Ovary (tissue), 10 donors: ENCODE measurements at places on chromosomes 13 and 19.

DNA sequence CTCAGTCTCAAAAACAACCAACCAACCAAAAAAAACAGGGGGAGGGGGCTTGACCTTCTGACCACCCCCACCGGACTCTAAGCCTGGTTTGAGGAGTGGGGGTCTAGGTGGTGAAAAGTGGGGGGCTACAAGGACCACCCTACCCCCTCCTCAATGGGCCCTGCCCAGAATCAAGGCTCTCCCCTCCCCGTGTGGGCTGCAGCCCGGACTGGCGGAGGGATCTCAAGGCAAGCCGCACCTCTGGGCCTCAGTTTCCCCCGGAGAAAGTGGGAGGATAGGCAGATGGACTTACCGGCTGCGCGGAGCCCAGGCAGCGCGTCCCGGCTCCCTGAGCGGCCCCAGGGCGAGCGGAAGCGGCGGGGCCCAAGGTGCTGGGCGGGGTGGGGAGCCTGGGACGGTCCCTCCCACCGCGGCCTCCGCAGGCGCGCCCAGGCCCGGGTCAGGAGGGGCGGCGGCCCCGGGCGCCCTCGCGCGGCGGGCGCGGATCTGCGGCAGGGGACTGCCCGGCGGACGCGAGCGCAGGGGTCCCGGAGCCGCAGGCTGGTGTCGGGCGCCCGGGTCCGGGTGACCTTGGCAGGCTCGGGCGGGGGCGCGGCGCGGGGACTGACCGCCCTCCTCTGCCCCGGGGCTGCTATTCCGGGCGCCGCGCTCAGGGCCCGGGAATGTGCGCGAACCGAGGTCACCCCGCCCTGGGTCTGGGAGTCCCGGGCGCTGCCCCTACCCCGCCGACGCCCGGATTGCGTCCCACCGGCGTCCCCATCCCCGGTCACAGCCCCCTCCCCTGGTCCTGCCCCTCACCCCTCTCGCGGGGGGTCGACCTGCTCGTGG, at the start of gene ADAMTSL5:
ADAMTSL5 (minus strand) TSS at position 349 of the 828 bp plus-strand sequence. CDS start 2,076 bp downstream, outside the sequence.
- no peak for DNase-seq

DNA sequence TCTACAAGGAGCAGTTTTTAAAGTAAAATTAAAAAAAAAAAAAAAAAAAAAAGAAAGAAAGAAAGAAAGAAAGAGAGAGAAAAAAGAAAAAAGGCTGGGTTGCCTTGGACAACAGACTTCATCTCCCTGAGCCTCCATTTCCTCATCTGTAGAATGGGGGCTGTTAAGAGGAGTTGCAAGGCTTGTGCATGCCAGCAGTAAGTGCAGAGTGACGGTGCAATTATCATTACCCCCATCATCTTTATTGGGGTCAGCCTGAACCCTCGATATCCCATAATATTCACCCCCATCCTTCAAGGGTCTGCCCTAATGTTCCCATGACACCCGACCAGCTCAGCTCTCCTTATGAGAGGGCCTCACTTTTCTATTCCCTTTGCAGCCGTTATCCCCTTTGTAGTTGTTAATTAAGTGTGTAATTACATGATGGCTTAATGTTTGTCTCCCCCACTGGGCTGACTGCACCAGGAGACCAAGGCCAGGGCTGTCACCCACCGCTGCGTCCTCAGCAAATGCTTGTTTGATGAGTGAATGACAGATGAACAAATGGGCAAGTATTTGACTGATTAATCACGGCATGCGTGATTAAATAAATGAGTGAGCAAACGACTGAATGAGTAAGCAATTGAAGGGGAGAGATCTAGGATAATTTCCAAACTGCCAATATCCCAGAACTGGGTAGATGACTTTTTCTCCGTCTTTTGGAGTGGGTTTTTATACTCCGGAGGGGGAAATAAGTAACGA, 10.1 kb downstream of the FOSB start:
- DNase-seq = no peak

DNA sequence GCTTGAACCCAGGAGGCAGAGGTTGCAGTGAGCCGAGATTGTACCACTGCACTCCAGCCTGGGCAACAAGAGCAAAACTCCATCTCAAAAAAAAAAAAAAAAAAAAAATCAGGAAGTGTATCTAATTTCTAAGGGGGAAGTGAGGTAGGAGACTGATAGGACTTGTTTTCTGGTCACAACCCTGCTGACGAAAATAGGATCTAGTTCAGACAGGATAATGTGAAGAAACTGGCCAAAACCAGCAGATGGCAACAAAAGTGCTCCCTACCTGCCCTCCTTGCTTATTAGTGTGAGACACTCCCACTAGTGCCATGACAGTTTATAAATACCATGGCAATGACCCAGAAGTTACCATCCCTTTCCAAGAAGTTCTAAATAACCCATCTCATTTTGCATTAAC, 36.0 kb upstream of the KPNA3 start:
- no peak for DNase-seq

GRCh38 chr19:7887408-7888144, 734 bp upstream of the LRRC8E start:
- DNase-seq = no peak

GRCh38 chr13:44629465-44630183, 53.5 kb upstream of the TSC22D1 start:
- no peak for DNase-seq

GRCh38 chr13:25143706-25144105, 28.4 kb downstream of the AMER2 start:
- DNase-seq = no peak

DNA sequence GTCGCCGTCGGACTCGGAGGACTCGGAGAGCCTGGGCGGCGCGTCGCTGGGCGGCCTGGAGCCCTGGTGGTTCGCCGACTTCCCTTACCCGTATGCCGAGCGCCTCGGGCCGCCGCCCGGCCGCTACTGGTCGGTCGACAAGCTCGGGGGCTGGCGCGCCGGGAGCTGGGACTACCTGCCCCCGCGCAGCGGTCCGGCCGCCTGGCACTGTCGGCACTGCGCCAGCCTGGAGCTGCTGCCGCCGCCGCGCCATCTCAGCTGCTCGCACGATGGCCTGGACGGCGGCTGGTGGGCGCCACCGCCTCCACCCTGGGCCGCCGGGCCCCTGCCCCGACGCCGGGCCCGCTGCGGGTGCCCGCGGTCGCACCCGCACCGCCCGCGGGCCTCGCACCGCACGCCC, 2.5 kb upstream of the GRWD1 start:
- DNase-seq = no peak

- DNase-seq = no peak
Observed at GRCh38 chr13:26500618-26501320, 56.7 kb upstream of the WASF3 start.

DNA sequence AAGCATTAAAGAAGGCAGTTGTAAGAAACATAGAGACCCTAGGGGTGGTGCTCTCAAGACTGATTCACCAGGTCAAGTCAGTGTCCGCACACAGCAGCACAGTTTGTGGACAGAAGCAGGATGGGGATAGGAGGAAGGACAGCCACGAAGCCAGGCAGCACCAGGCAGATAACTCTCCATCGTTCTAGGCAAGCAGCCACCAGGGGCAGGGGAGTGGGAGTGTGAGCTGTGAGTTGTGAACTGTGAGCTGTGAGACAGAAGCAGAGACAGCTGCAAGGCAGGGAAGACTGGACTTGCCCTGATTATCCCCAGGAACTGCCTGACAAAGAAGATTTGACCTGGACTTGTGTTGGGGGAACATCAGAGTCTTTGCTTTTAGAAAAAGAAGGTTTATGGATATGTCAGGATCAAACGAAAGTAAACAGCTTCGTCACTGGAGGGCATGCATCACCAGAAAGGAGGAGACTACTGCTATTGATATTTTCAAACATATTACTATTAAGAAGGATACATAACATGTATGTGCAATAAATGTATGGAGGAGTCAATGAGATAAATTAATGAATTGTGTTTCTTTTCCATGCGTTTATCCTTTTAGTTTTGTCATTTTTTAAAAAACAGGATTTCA, 286.1 kb downstream of the IRS2 start:
- DNase-seq = peak; percentile 49

DNA sequence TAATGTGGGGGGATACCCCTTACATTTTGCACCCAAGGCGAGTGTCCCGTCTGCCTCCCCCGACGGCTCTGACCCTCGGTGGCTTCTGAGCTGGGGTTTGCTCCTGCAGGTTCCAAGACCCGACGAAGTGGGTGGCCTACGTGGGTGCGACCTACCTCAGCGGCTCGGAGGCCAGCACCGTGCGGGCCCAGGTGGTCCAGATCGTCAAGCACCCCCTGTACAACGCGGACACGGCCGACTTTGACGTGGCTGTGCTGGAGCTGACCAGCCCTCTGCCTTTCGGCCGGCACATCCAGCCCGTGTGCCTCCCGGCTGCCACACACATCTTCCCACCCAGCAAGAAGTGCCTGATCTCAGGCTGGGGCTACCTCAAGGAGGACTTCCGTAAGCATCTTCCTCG, 19.1 kb downstream of the TIMM13 start:
- DNase-seq = no peak

GRCh38 chr19:8577247-8577646, at the start of gene MYO1F:
Gene MYO1F (minus strand): TSS chr19:8577442. CDS start chr19:8577309, 133 bp downstream.
- no peak for DNase-seq

- peak; percentile 86 for DNase-seq
Observed at GRCh38 chr19:13012690-13013608, 17.7 kb downstream of the NFIX start.

DNA sequence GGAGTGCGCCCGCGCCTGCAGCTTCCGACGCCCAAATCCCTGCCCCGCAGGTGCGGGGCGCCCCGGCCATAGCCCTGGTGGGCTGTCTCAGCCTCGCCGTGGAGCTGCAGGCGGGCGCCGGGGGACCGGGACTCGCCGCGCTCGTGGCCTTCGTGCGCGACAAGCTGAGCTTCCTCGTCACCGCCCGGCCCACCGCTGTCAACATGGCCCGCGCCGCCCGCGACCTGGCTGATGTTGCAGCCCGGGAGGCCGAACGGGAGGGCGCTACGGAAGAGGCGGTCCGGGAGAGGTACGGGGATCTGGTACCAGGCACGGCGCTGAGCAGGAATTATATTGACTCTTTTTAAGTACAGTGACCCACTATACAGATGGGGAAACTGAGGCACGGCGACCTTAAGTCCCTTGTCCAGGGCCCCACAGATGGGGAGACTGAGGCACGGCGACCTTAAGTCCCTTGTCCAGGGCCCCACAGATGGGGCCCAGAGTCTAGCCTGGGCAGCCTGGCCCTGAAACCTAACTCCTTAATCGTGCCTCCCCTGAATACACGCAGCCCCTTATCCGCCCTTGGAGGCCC, 586 bp downstream of the MRI1 start:
- no peak for DNase-seq

GRCh38 chr13:113184568-113185440, 23.7 kb downstream of the PCID2 start:
- DNase-seq = no peak

GRCh38 chr19:35045667-35046300, 4.3 kb downstream of the HPN start:
- peak; percentile 14 for DNase-seq

GRCh38 chr13:50291611-50292010, 276.4 kb downstream of the KCNRG start:
- no peak for DNase-seq

- DNase-seq = no peak
Observed at GRCh38 chr13:95456815-95457214, 95.7 kb upstream of the CLDN10 start.

GRCh38 chr13:41259875-41260501, 3.4 kb downstream of the MTRF1 start:
- no peak for DNase-seq

GRCh38 chr19:4939466-4939865, 29.4 kb upstream of the KDM4B start:
- DNase-seq = no peak

- no peak for DNase-seq
Observed at GRCh38 chr19:49324801-49325576, at the start of gene SLC6A16. Gene SLC6A16 (minus strand): TSS chr19:49325191. CDS start chr19:49311347, 13,844 bp downstream.

DNA sequence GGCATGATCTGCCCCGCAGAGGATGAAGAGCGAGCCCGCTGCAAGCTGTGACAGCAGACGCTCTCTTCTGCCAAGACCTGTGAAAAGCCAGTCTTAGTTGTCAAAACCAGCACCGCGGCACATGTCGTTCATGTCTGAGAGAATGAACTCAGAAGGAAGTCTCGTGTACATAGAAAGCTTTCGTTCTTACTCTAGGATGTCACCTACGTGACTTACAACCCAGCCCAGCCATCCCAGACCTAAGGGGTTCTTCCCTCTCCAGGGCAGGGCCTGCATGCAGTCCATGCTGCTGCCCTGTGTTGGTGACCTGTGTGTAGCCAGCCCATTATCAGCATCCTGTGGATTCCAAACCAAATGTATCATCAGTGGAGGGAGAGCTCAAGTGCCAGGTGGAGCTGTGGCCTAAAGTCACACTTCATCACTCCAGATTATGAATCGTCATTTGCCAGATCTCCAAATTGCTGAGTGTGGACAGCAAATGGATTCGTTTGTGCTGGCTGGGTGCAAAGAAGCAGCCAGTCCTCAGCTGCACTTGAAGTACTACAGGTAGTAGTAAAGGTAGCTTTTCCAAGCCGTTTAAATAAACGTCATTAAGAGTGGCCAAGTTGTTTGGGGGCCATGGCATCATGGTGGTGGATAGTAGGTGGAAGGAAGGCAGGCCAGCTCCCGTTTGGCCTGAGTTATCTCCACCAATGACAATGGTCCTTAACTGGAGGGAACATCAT, 73.9 kb upstream of the GPR183 start:
- no peak for DNase-seq

GRCh38 chr19:30351774-30352173, 20.4 kb upstream of the ZNF536 start:
- no peak for DNase-seq

DNA sequence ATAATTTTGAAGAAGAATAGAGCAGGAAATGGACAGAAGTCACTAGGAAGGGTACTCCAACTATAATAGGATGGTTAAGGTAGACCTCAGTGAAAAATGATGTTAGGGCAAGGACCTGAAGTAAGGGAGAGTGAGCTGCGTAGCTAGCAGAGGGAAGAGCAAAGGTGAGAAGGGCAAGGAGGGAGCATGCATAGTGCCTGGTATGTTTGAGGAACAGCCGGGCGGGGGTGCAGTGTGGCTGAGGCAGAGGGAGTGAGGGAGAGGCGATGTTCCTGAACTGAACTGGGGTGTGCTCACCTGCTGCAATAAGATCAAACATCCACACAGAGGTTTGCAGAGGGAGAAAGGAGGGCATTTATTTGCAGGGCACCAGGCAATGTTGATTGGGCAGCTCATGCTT, 110.4 kb downstream of the DNAJC15 start:
- DNase-seq = no peak

GRCh38 chr13:21075379-21076249, 14.2 kb upstream of the LATS2 start:
- peak; percentile 73 for DNase-seq

- peak; percentile 63 for DNase-seq
Observed at GRCh38 chr19:507286-508203, at the start of gene TPGS1. Gene TPGS1 (plus strand): TSS chr19:507497. CDS start chr19:507507, 10 bp downstream.

DNA sequence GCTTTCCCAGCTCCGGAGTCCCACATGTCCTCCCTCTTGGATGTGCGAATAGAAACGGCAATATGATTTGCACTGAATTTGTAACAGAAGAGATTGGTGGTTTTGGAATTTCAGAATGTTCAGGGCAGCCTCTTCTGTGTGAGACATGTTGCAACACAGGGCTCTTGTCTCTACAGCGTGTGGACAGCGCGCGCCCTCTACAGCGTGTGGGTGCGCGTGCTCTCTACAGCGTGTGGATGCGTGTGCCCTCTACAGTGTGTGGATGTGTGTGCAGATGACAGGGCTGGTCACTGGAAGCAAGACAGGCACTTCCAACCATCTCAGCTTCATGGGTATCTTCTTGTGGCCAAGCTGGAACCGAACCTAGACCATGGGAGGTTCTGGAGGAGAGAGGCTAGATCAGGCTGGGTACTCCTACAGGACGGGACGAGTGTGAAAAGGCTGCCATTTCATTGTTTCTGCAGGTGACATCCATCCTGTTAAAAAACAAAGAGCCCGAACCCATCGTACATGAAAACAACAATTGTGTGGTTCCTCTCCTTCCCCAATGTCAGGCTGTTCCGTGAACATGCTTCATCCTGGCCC, 78.4 kb downstream of the TEX29 start:
- DNase-seq = no peak
